NCI-H1436 (cell line): ENCODE measurements at places on chromosomes 2 and 18.
A peak's percentile ranks its signal among the peaks of the same experiment; 100 is the strongest.

DNA sequence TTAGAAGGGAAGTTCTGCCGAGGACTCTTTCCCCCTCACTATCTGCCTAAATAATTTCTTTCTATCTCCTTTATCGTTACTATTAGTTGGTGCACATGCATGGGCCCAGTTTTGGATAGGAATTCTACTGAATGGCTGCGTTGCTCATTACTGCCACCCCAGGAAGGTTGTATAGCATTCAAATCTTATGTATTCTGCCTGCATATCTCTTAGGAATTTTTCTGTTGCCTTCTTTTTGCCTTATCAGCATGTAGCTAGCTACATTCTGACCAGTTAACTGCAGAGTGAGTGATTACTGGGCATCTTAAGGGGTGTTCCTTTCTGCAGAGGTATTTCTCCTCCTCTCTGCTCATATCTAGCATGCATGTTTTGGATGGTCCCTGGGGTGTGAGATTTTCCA lies 239.6 kb downstream of the TDRD15 start:
- no peak for DNase-seq

- no peak for DNase-seq
Observed at GRCh38 chr2:86185517-86186212, 9.6 kb downstream of the IMMT start.

DNA sequence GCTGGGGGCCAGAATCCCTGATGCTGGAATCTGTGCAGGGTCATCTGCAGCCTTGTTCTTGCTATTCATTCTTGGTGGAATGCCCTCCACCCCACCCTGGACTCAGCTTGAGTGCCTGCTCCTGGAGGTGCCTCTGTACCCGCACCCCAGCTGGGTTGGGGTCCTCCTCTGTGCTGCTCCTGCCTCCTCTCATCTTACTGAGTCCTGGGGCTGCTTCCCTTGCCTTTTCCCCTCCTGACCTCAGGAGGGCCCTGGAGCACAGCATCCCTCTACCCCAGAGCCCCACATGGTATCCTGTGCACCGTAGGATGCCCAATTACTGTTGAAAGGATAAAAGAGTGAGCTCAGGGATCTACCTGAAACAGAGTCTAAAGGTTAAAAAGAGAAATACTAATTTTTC lies 81.6 kb downstream of the CIB4 start:
- DNase-seq: no peak

GRCh38 chr2:44470151-44470550 lies 108.4 kb downstream of the CAMKMT start:
- no peak for DNase-seq

- DNase-seq: no peak
Observed at GRCh38 chr2:112658301-112658700, 12.6 kb downstream of the SLC20A1 start.

GRCh38 chr2:108125581-108125980 lies 114.2 kb upstream of the SULT1C3 start:
- no peak for DNase-seq

DNA sequence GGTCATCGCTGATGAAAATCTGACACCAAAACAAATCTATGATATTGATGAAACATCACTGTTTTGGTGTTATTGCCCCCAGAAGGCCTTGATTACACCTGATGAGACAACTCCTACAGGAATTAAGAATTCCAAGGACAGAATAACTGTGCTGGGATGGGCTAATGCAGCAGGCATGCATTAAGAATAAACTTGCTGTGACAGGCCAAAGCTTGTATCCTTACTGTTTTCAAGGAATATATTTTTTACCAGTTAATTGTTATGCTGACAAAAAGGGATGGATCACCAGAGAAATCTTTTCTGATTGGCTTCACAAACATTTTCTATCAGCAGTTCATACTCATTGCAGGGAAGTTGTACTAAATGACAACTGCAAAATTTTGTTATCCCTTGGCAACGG lies 278.2 kb downstream of the IKZF2 start:
- DNase-seq: no peak

GRCh38 chr2:102657770-102658169 lies 38.4 kb downstream of the SLC9A2 start:
- DNase-seq: no peak

DNA sequence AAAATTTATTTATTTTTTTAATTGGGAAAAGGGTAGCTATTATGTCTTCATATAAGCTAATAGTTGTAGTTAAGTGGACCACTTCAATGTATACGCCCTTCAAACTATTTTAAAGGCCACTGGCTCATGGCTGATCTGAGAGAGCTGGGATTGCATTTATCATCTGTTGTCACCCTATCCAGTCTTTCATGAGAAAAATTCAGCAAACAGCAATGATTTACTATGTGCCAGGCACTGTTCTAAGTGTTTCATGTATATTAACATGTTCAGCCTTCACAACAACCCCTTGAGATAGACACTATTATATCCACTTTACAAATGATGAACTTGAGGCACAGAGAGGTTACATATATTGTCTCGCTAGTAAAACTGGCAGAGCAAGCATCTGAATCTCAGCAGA lies 66.1 kb upstream of the ZNF397 start:
- DNase-seq: peak; percentile 12

- DNase-seq: peak; percentile 20
Observed at GRCh38 chr2:10305254-10305635, 2.5 kb downstream of the HPCAL1 start.

DNA sequence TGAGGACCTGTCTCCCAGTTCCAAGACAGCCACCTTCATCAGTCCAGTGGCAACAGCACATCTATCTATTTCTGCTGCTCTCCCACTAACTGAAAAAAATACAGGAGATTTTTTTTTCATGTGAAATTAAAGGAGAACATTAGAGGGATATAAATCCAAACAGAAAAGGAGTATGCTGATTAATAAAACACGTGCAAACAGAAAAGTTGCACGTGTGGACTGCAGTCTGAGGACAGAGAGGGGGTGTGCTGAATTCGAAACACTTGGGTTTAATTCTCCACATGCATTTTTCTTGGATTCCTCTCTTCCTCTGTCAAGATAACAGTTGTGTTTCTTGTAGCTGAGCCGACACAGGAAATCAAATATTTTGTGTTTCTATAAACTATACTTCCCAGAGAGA lies 113.4 kb downstream of the CYRIA start:
- no peak for DNase-seq
